Kidney (tissue), 22 donors: ENCODE measurements at places on chromosomes 2 and 18.

DNA sequence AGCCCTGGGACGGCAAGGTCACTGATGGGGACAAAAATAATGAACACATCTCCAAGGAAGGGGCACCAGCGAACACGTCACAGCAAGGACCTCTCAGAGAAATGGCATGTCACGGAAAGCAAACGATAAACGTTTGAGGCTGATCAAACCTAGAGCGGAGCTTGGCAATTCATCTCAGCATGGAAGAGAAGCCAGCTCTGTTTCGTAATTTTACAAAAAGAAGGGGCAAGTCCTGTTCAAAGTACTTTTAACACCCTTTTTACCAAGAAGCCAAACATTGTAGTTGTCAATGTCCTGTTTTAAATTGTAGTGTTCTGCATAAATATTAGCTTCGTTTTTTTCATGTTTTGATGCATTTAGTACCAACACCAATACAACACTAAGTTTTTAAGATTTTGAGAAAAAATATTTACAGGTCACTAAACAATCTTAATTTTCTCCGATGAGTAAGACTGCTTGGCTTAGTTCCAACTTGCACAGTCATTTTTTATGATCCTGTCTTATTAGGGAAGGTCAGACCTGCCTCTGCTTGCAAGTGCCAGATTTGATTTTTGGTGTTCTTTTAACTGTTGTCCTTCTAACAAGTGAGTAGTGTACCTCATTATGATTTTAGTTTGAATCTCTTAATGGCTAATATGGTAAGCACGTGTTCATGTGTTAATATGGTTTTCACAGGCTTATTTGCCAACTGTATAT, 818.5 kb upstream of the SALL3 start:
- no peak for DNase-seq

- DNase-seq, result no peak
Observed at GRCh38 chr2:37168217-37168981, 11.6 kb upstream of the EIF2AK2 start.

GRCh38 chr2:95165030-95165370, 609 bp upstream of the ZNF2 start:
- DNase-seq, result no peak

DNA sequence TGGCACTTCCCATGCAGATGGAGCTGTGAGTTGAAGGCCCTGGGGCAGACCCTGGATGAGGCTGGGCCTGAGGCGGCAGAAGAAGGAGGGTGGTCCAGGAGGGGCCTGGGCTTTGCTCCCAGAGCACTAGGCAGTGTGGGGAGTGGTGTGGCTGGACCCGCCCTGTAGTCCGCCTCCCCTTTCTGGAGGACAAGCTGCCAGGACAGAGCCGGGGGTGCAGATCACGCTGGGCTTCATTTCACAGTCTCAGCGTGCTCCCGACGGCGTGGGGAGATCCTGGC, 49.8 kb downstream of the PTGR3 start:
- DNase-seq, result no peak
